ENCODE measurements at places on chromosomes 13 and 19.

DNA sequence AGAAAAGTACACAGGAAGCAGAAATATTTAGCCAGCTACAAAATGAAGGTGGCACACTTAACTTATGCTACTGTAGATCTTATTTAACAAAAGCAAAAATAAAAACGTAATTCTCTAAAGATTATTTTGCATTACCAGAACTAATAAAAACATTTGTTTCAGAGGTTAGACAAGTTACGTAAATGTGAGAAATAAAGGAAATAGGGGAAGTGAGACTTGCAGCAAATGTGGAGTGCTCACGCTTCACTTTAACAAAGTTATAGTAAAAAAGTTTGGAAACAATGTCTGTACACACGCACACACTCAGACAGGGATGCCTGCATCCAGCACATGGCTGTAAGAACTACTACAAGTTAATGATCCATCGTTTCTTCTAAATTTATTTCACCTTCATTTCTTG, 83.7 kb downstream of the NALCN start:
- DNase-seq, result no peak

- peak; percentile 22 for DNase-seq
Measured at GRCh38 chr19:41175801-41176777, 16.9 kb upstream of the CYP2S1 start.

DNA sequence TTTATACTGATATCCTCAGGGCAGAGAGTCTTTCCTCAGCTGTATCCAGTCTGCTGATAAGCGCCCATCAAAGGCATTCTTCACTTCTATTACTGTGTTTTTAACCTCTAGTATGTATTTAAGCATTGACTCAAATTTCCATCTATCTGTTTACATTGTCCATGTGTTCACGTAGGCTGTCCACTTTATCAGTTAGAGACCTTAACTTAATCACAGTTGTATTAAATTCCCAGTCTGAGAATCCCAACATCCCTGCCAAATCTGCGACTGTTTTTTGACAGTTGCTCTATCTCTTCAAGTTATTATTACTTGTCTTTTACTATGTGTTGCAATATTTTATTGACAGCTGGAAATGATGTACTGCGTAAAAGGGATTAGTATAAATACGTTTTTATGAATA, 1613.7 kb upstream of the MIR17HG start:
- no peak for DNase-seq

DNA sequence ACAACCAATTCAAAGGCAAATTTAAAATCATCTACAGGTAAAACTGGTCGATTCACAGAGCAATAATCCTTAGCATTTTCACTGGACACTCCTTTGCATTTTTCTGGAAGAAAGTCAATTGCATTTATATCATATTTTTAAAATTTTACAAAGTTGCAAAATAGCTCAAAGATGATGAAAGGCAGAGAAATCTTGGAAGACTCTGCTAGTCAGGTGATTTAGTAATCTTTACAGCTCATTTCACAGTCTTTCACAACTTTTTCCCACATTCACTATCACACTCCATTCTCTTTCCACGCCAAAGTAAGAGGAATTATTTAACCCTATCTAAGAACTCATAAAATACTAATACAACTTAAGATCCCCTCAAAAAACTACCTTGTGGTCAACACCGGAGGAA, 1063.8 kb downstream of the EFNB2 start:
- no peak for DNase-seq

DNA sequence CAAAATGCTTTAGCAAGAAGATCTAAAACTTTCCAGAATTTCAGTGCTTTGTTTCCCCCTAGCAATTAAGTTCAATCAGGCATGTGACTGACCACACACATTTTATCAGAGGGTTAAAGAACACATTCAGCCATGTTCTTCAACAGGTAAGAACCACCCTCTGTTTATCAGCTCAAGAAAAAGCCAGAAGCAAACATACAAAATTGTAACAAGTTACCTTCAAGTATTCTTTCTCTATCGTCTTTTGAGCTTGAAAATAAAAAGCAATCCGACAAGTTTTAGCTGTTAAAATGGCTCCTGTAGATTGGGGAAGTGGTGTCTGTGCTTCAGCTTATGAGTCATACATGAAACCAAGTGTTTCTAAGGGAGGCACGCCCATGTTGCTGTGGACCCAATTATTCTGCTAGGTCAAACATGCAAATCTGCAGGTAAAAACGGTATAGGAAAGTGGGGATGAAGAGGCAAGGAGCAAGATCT, at the start of gene ELF1:
Gene ELF1 (minus strand): TSS at position 306 of the 477 bp plus-strand sequence. CDS start 37,262 bp downstream, outside the sequence.
- DNase-seq, result no peak

GRCh38 chr13:36341718-36342117, 4.5 kb downstream of the SPART start:
- DNase-seq, result no peak

DNA sequence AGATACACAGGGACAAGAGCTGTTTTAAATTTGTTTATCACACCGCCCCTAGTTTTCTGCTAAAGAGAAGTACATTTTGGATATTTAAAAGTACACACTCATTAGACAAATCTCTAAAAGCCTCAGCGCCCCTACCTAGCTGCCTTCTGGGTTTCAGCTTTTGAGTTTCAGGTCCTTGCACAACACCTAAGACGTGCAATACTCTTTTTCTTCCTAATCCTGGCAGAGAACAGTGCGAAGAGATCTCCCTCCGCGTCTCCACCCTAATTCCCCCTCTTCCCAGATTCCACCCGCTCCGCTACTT, 421 bp upstream of the KLF5 start:
- no peak for DNase-seq

DNA sequence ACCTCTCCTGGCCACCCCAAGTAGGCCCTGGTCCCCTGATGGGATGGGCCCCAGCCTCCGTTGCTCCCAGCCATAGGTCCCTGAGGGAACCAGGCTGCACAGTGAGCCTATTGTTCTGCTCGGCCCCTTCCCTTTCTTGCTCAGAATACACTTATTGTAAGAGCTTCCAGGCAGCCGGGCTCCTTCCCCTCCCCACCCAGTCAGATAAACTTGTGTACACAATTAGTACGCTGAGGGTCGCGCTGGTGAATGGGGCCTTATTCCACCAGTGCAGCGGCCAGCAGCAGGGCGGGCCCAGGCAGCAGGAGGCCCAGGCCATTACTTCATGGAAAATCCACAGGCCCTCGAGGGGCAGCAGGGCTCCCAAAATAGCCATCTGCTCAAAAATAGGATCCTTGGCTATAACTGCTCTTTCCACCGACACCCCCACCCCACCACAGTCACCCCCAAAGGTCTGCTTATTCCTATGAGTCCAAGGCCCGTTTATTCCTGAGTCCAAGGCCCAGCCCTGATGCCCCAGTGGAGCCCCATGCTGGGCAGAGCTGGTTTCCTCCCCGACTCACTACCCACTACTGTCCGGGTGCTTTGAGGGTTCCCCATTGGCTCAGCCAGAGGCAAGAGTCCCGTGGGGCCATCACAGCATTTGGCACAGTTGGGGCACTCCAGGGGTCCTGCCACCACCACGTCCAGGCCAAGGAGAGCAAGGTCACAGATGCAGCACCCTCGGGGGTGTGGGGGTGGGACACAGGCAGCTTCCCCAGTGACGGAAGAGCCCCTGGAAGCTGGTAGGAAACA, 22.1 kb downstream of the CAPN12 start:
- no peak for DNase-seq

- no peak for DNase-seq
Measured at GRCh38 chr13:77040835-77041234, 13.9 kb upstream of the FBXL3 start.

- peak; percentile 51 for DNase-seq
Measured at GRCh38 chr19:19185853-19186740, 5.9 kb downstream of the BORCS8 start.

DNA sequence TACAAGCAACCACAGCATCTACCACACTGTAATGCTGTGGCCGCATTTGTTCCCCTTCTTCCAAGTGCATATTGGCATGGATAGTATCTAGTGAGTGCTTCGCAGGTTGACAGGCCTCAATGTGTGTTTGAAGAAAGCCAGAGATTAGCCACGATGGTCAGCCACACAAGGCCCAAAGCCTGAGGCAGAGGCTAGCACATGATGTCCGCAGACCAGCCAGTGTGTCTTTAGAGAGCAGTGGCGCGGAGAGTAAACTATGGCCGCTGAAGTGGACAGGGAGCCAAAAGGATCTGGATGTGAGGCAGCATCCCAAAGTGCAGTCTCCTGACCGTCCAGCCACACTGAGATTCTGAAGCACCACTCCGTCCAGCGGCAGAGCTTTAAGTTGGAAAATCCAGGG, 36.0 kb downstream of the BRD4 start:
- DNase-seq, result no peak

- DNase-seq, result no peak
Measured at GRCh38 chr13:24687611-24688010, 7.4 kb downstream of the ATP12A start.

DNA sequence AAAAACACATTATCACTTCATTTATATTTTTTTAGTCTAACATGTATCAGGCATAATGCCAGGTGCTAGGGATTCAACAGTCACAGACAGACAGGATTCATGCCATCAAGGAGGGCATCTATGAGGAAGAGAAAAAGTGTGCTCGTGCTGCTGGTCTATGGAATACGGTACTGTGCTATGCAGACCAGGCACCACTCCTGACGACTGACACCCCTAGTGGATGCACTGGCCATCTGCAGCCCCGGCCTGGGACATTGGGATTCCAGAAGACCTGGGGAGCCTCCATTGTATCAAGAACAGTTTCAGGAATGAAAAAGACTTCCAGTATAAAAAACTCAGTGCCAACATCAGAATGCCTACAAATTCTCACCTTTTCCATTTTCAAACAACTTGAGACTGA, 94.0 kb downstream of the KLF12 start:
- peak; percentile 17 for DNase-seq

DNA sequence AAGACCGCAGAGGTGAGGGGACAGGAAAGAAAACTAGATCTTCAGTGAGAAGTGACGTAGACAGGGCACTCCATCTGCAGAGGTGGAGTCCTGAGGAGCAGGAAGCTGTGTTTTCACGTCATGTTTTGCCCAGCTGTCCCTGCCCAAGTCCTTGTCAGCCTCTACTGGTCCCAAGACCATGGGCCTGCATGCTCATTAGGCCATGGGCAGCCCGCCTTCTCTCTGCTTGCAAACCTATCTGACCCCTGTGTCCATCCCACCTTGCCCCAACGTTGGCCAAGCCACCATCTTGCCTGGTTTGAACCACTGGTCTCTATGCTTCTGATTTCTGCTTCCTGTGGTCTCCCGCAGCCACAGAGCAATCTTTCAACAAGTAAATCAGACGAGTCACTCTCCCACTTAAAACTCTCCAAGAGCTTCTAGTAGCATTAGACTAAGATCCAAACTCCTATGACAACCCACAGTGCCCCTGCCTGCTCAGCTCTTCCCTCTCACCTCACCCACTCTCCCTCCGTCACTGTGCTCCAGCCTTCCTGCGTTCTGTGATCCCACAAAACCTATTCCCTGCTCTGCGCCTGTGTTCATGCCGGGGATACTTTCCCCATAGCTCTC, 18.6 kb upstream of the CCNE1 start:
- no peak for DNase-seq

- no peak for DNase-seq
Measured at GRCh38 chr13:43872181-43872580, 7.4 kb downstream of the CCDC122 start.

DNA sequence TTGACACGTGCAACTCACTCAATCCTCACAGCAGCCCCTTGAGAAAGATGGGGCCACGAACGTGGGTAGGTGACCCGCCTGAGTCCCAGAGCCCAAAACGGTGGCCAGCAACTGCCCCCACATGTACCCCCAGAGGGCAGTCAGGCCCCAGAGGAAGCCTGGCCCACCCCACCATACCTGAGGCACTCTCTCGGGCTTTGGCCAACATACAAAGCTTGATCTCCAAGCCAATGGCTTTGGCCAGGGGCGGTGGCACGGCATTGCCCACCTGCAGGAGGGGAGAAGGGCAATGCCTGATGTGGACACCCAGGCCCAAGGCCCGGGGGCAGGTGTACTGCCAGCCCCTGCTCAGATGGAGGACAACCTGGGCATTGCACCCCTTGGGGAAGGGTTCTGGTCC, 14.3 kb upstream of the EIF3G start:
- no peak for DNase-seq

DNA sequence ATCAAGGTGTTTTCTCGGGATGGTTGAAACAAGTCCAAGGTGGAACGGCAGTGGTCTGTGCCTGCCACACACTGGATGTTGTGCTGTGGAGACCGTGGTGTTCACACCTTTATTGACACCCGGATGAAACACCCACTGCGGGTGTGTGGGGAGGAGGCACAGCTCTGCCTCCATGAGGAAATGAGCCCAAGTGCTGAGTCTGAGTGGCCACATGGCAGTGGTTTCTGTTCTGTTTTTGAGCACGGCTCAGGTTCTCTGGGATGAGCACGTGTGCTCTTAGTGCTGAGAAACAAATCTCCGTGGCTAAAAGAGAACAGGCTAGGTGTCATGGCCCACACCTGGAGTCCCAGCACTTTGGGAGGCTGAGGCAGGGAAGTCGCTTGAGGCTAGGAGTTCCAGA, 29.5 kb downstream of the UPF1 start:
- DNase-seq, result no peak

GRCh38 chr13:26819046-26819445, 58.5 kb upstream of the GPR12 start:
- DNase-seq, result no peak

- no peak for DNase-seq
Measured at GRCh38 chr13:101115762-101116171, 300.5 kb downstream of the NALCN start.

DNA sequence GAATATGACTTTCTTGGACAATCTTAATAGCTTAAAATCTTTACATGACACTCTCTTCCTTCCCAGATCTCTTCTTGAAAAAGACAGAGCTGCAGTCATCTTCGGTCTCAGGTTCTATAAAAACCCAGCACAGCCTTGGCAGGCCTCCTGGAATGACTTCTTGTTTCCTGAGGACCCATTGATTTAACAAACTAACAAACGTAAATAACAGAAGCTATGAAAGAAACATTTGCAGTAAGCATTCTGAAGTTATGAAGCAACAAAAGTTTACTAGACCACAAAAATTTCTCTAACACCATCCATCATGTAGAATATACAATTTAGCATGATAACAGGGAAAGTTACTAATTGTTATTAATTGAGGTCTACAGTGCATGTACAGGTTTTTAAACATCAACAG, 62.8 kb upstream of the STARD13 start:
- DNase-seq, result no peak

- DNase-seq, result peak; percentile 58
Measured at GRCh38 chr19:40610396-40611064, 9.4 kb downstream of the LTBP4 start.

DNA sequence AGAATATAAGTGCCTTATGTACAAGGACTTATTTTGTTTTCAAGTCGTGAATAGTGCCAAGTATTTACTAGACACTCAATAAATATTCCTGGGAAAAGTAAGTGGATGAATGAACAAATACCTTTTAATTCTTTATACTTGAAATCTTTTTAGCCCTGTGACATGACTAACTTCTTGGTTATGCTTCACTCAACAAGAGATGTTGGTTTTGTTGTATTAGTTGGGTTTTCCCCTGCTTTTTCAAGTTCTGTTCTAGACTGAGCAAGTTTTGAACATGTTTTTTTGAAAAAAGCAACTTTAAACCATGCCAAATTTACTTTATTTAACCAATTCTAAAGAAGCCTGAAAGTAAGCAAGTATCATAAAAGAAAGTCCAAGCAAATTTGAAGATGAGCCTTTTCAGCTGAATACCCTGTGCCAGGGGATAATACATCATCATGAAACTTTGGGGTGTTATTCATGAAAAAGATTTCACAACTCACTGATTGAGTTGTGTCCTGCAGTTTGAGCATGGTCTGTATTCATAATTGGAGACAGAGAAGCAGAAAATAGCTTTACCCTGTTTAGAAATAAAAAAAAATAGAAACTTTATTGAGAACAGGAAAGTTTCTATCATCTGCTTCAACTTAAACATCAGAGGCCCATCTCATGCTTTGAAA, 11.1 kb downstream of the LMO7 start:
- DNase-seq, result no peak

- no peak for DNase-seq
Measured at GRCh38 chr19:18053576-18054219, 33.0 kb downstream of the IL12RB1 start.
